Cerebellar nuclear complex (tissue), 1 donor: ENCODE measurements at places on chromosomes 3 and 15.
A peak's percentile ranks its signal among the peaks of the same experiment; 100 is the strongest.

GRCh38 chr15:70853973-70854665 is at the start of gene LARP6:
TSS of gene LARP6 (minus strand) at chr15:70854157. CDS start at chr15:70854088, 69 bp downstream.
- DNase-seq, result no peak

- no peak for DNase-seq
Measured at GRCh38 chr3:153084431-153084830, 77.6 kb upstream of the RAP2B start.

DNA sequence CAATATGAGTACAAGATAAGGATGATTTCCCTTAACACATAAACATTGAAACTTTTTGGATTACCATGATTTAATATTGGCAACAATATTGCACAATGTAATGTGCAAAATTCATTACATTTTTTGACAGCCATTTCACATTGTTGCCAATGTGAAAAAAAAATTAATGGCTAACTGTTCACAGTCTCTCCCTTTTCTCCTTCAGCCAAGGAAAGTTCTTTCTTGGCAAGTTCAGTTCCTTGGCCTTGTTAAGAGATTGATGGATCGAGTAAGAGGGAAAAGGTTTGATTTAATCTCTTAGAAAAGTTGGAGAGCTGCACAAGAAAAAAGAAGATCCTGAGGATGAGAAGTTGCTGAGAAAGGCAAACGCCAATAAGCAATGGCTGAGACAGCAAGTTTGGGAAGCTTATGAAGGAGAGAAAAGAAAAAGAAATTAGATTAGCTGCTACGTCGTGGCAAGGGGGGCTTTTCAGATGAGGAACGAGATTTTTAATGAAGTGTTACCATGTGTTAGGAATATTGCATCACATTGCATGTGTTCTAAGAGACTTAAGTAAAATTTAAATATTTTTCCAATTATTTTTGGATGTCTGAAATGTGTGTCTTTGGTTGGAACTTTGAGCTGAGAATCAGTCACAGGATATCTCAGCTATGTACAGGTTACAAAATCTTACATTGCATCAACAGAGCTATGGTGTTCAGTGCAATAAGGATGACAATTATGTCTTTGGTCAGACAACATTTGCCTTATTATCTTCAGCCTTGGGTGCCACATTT is 61.4 kb upstream of the ZNF280D start:
- DNase-seq, result no peak

- no peak for DNase-seq
Measured at GRCh38 chr3:86743233-86743632, 247.7 kb downstream of the VGLL3 start.

- no peak for DNase-seq
Measured at GRCh38 chr3:123412811-123413604, 35.9 kb downstream of the ADCY5 start.

DNA sequence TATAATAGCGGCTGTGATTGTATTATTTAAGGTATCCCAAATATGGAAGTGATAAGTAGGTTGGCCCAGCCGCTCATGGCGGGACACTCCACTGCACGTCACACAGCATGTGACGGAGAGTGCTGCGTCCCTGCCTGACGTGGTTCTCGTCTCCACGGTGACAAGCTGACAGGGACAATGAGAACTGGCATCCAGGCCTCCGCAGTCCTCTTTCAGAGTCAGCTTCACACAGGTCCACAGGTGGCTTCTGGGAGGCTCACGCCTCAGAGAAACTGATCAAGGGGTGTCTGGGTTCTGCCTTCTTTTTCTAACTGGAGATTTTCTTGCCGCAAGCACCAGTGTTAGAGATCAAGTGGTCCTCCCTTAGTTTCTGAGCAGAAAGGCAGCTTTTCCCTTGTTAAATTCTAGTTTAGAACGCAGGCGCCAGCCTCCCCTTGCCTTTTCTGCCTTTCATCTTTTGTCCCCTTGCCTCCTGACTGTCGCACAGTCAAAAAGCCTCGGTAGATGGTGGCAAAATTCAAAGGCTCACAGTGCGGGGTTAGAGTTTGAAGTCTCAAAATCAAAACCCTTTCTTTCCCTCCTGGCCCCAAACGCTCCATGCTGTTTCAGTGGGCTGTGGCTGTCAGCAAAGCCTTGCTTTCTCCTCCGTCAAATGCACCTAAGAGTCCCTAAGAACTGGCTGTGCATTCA is 120.9 kb downstream of the ATP10A start:
- DNase-seq, result no peak

DNA sequence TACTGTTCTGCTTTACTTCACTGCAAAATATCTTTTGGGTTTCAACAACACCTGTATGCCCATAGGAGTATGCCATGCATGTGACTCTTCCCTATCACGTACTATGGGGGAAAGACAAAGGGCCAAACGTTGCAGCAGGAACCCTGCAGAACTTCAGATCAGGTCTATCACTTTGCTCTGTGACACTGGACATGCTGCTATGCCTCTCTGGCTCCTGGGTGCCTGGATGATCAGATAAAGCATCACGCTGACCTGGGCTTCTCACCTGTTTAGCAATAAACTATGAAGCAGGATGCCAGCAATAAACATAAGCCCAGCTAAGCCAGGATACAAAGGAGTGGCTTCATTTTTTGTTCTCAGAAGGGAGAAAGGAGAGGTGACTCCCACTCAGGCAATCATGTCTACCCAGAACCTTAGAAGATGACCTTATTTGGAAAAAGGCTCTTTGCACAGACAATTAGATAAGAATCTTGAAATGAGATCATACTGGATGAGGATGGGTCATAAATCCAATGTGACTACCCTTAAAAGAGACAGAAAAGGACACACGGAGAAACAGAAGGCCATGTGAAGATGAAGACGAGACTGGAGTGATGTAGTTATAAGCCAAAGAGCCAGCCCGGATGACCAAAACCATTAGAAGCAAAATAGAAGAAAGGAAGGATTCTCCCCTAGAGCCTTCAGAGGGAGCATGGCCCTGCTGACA is 19.3 kb downstream of the POMGNT2 start:
- no peak for DNase-seq

- no peak for DNase-seq
Measured at GRCh38 chr15:52698514-52698913, 19.3 kb upstream of the ATOSA start.

DNA sequence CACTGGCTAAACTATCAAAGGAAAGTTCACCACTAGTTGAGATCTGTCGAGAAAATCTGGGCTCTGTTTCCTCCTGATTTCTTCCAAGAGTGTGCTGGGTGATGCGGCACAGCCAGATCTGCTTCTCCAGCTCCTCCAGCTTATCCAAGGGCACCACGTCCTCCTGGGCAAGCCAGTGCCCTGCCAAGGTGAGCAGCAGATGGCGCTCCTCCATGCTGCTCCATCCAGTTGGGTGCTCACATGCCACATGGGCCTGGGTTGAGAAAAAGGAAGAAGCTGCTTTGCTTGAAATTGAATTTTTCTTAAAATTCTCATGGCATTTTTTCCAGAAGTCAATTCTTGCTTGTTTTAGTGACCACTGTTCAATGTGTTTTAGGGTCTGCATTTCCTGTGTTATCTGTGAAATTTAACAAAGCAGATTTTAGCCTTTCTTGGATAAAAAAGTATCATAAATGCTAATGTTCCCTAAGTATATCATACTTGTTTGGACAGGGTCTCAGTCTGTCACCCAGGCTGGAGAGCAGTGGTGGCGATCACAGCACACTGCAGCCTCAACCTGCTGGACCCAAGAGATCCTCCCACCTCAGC is 47.3 kb downstream of the EIF3J start:
- no peak for DNase-seq

GRCh38 chr3:151268267-151269235 is 9.8 kb downstream of the P2RY14 start:
- DNase-seq, result no peak

DNA sequence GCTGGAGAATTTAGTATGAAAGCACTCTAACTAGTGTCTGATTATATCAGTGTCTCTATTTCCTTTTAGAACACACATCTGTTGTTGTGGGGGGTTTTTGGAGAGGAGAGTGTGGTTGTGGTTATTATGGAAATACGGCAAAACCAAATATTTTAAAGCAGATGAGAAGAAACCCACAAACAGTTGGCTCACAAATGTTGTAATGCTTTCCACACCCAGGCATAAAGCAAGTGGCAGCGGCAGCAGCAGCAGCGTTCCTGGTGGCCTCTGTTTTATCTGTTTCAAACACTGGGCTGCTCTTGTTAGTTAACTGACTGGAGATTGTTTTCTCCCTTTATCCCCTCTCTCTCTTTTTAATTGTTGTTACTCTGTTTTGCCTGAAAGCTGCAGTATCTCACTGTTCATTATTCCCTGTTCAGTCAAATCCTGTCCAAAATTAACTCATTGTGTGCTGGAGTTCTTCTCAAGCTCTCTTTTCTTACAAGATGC is 1045.5 kb upstream of the NR2F2 start:
- DNase-seq, result no peak

DNA sequence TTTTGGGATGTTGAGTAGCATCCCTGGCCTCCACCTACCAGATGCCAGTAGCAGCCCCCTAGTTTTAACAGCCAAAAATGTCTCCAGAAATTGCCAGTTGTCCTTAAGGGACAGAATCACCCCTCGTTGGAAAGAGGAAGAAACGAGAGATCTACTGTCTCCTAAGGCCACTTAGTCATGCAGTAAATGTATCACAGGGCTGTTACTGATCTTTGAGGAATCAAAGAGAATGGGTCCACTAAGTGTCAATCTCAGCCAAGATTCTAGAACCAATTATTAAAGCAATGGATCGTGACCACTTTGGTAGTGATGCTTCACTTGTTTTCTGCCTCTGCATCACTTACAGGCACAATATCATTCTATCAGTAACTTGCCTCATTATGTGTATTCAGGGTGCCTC is 26.4 kb downstream of the POLG start:
- no peak for DNase-seq

GRCh38 chr3:21484828-21485144 is 266.2 kb downstream of the ZNF385D start:
- no peak for DNase-seq

DNA sequence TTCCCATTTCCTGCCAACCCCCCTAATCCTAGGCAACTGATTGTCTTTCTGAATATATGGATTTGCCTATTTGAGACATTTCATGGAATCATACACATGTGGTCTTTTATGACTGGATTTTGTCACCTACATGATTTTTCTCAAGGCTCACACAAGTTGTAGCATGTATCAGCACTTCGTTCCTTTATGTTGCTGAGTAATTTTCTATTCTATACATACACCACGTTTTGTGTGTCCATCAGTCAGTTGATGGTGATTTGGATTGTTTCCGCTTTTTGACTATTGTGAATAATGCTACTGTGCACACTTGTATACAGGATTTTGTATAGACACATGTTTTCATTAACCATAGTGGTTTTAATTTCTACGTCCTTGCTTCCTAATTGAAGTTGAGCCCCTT is 203.1 kb downstream of the ITPR1 start:
- DNase-seq, result no peak

- peak; percentile 32 for DNase-seq
Measured at GRCh38 chr3:124565013-124565412, 165.2 kb upstream of the UMPS start.

GRCh38 chr3:112676659-112677234 is 35.8 kb upstream of the CCDC80 start:
- no peak for DNase-seq

GRCh38 chr15:73375755-73376305 is 7.1 kb upstream of the HCN4 start:
- DNase-seq, result no peak

DNA sequence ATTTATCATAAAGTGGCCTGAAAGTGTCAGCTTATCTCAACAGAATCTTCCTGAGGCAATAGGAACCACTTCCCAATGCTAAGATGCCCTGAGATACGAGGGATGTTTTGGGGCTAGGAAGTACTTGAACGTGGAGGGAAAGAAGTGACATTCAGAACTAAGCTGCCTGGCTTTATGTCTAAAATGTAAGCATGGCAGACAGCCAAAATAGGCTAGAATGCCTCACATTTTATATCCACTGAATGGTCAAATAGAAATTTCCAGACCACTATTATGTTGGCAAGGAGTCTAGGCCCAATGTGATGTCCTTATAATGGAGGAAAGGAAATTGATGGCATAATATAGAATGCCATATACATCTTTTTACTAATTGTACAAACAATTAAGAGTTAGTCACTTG is 154.9 kb downstream of the PEX5L start:
- DNase-seq, result no peak

DNA sequence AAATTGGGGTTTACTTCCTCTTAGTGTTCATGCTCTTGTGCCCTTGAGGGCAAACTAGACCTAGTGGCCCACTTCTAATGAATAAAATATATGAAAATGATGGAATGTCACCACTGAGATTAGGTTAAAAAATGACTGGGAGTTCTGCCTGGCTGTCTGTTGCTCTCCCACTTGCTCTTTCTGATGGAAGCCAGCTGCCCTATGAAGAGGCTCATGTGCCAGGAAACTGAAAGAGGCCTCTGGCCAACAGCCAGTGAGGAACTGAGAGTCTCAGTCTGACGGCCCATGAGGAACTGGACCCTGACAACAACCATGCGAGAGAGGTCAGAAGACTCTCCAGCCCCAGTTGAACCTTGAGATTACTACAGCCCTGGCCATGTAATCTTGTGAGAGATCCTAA is 107.1 kb upstream of the FHIT start:
- DNase-seq, result no peak

- DNase-seq, result no peak
Measured at GRCh38 chr3:112889357-112889756, 42.7 kb upstream of the CD200R1L start.

- DNase-seq, result no peak
Measured at GRCh38 chr3:56725175-56725574, 42.1 kb upstream of the TASOR start.

- DNase-seq, result no peak
Measured at GRCh38 chr3:132443421-132443820, 26.1 kb downstream of the DNAJC13 start.

DNA sequence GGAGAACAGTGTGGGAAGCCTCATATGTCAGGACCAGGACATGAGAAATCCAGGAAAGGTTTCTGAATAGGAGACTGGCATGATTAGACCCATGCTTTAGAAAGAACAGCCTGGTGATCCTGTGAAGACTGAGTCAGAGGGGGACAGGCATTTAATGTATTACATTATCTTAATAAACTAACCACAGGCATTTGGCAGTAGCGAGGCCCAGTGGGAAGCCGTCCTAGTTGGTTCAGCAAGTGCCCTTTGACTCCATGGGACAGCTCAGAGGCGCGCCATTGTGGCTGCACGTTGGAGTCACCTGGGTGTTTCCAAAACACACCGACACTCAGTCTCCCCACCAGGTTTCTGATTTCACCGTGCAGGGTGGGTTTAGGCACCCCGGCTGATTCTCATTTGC is 90.5 kb upstream of the DGKG start:
- DNase-seq, result no peak

DNA sequence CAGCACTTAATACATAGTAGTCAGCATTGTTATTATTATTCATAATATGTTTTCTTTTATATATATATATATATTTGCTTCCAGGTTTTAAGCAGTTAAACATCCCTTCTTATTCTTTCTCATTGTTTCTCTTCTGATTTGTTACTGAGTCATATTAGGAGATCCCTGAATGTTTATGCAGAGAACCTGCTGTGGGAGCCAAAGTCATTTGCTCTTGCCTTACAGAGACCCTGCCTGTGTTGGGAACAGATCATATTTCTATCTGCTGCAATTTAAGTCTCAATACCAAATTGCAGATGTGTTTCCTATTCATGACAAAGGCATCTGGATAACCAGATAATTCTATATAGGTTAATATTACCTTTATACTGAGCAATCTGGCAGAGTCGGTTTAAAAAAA is 323.0 kb upstream of the UMPS start:
- no peak for DNase-seq
